ENCODE measurements at places on chromosomes 3 and 15. TPM values are rescaled to one million over a fixed set of nuclear protein-coding genes. Genes with fewer than 3 reads are reported as not detected.

Gene HDDC3
- total RNA-seq: 10.9 TPM

DNA sequence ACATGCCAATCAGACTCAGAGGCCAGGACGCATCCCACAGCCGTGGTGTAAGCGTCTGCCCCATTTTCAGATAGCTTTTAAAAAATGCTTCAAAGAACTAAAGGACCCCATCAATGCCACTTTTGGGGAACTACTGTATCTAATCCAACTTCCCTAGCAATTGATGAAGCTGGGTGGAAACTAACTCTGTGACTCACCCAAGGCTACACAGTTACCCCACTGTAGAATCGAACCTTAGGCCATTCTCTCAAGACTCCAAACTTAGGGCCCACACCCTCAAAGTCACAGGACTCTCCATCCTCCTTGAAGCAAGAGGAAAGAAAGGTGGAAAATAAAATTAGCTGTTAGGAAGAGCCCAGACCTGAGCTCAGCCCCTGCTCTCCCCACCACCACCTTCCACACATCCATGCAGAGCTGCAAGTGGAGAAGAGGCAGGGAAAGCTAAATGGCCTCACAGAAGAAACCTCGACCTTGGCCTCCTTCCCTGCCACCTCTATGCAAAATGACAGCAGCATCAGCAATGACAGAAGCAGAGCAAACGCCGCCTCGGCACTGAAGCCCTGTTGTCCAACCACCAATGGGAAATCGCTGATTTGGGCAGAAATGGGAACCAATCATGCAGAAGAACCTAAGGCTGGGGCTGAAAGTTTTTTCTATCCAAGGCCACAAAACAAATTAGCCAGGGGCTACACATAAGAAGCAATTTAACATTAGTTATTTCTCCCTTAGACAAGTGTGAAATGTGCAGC, 22.2 kb downstream of the ANP32A start:
- DNase-seq: no peak
- peaks cover 52% of the 10 kb centered on the region for H3K4me1 ChIP-seq
- H3K27me3 ChIP-seq: no peaks in the 10 kb centered on the region
- H3K36me3 ChIP-seq: peaks cover 8% of the 10 kb centered on the region
- peak overlapping the region; percentile 37 for H3K27ac ChIP-seq
- H3K4me3 ChIP-seq: no peak overlapping the region

GRCh38 chr15:52352086-52352485, 56.5 kb upstream of the MYO5C start:
- H3K27ac ChIP-seq: no peak overlapping the region
- no peaks in the 10 kb centered on the region for H3K27me3 ChIP-seq
- DNase-seq: no peak
- peaks cover 8% of the 10 kb centered on the region for H3K4me1 ChIP-seq
- no peak overlapping the region for H3K4me3 ChIP-seq
- peaks cover 9% of the 10 kb centered on the region for H3K36me3 ChIP-seq

Gene DNAH1
- total RNA-seq: 1.6 TPM

- H3K27ac ChIP-seq: no peak overlapping the region
- no peaks in the 10 kb centered on the region for H3K27me3 ChIP-seq
- peak; percentile 89 for DNase-seq
- H3K4me3 ChIP-seq: no peak overlapping the region
- H3K4me1 ChIP-seq: peaks cover 7% of the 10 kb centered on the region
Observed at GRCh38 chr15:73908030-73908821, 18.0 kb upstream of the LOXL1 start.

Gene FGF7
- total RNA-seq: 24.5 TPM

DNA sequence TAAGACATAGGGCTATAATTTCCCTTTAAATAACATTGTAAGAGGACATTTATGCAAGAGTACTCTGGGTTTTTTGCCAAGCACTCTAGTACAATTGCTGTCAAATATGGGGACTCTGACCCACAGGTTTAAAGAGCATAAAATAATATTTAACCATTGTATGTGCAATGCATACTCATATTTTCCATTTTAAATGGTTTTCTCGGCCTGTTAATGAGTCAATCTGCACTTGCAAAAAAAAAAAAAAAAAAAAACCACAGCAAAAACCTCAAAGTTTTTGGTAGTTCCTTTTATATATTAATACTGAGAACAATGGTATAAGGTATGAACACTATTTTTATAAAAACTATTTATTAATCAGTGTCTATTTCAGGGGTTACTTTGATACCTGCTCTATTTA, 304.0 kb upstream of the CBLB start:
- no peak for DNase-seq
- H3K36me3 ChIP-seq: no peaks in the 10 kb centered on the region
- no peaks in the 10 kb centered on the region for H3K4me1 ChIP-seq
- H3K4me3 ChIP-seq: no peak overlapping the region
- H3K27ac ChIP-seq: no peak overlapping the region

GRCh38 chr15:88913850-88914169, 631 bp upstream of the MFGE8 start:
- H3K4me3 ChIP-seq: peak overlapping the region; percentile 86
- H3K36me3 ChIP-seq: peaks cover 17% of the 10 kb centered on the region
- DNase-seq: no peak
- H3K27me3 ChIP-seq: no peaks in the 10 kb centered on the region

DNA sequence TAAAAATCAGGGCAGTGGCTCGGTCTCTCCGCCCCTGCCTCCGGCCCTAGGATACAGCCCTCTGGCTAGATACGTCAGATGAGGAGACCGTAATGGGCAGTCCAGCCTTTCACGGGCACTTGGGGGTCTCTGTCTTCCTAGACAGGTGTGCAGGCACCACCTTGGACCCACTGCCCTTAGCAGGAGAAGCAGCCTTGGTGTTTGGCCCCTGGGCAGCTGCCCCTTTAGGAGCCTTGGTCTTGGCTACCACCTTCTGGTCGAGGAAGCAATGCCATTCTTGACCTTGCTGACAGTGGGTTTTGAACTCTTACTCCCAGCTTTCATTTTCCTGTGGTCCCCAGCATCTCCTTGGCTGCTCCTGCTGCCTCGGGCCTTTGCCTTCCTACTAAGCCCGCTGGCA, 149.7 kb upstream of the FRMD4B start:
- H3K36me3 ChIP-seq: no peaks in the 10 kb centered on the region
- no peak overlapping the region for H3K4me3 ChIP-seq
- H3K27me3 ChIP-seq: no peaks in the 10 kb centered on the region
- no peak overlapping the region for H3K27ac ChIP-seq
- DNase-seq: no peak

GRCh38 chr15:22229990-22230819, 149.9 kb downstream of the OR4M2 start:
- H3K36me3 ChIP-seq: no peaks in the 10 kb centered on the region
- no peak overlapping the region for H3K4me3 ChIP-seq
- H3K27ac ChIP-seq: no peak overlapping the region
- H3K27me3 ChIP-seq: no peaks in the 10 kb centered on the region

DNA sequence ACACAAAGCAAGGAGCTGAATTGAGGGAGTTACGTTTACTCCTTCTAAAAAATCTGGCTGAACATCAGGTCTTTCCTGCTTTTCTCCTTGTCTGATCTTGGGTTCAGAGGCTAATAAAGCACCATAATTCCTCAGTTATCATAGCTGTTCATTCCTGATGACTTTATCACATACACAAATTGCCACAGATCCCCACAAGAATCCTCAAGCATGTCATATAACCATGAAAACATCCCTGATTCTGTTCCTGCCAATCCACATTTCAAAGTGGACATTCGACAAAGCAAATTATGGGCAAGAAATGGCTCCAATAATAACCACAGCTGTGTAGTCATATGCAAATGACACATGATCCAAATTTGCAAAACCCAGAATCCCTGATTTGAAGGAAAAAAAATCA, 321.3 kb downstream of the MEX3B start:
- H3K27me3 ChIP-seq: no peaks in the 10 kb centered on the region
- H3K4me3 ChIP-seq: no peak overlapping the region
- H3K27ac ChIP-seq: no peak overlapping the region
- DNase-seq: no peak
- no peaks in the 10 kb centered on the region for H3K4me1 ChIP-seq

- H3K4me3 ChIP-seq: no peak overlapping the region
- no peaks in the 10 kb centered on the region for H3K27me3 ChIP-seq
- H3K27ac ChIP-seq: no peak overlapping the region
- no peaks in the 10 kb centered on the region for H3K4me1 ChIP-seq
- DNase-seq: no peak
- no peaks in the 10 kb centered on the region for H3K36me3 ChIP-seq
Observed at GRCh38 chr3:94481226-94481898, 418.5 kb downstream of the NSUN3 start.

Gene EXOSC7
- 23.8 TPM for total RNA-seq

GRCh38 chr3:56775838-56776555, 25.8 kb downstream of the ARHGEF3 start:
- DNase-seq: no peak
- H3K4me1 ChIP-seq: peaks cover 49% of the 10 kb centered on the region
- H3K27ac ChIP-seq: no peak overlapping the region
- no peak overlapping the region for H3K4me3 ChIP-seq
- peaks cover 23% of the 10 kb centered on the region for H3K36me3 ChIP-seq

DNA sequence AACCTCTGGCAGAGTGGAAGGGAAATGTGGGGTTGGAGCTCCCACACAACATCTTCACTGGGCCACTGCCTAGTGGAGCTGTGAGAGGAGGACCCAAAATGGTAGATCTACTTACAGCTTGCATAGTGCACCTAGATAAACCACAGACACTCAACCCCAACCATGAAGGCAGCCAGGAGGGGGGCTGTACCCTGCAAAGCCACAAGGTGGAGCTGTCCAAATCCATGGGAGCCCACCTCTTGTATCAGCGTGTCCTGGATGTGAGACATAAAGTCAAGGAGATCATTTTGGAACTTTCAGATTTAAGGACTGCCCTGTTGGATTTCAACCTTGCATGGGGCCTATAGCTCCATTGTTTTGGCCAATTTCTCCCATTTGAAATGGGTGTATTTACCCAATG, 20.9 kb downstream of the TP63 start:
- H3K4me1 ChIP-seq: no peaks in the 10 kb centered on the region
- no peaks in the 10 kb centered on the region for H3K27me3 ChIP-seq
- no peak overlapping the region for H3K27ac ChIP-seq
- no peak for DNase-seq

- no peak overlapping the region for H3K27ac ChIP-seq
- no peaks in the 10 kb centered on the region for H3K36me3 ChIP-seq
- H3K4me3 ChIP-seq: no peak overlapping the region
- H3K27me3 ChIP-seq: no peaks in the 10 kb centered on the region
- peaks cover 13% of the 10 kb centered on the region for H3K4me1 ChIP-seq
- no peak for DNase-seq
Observed at GRCh38 chr3:42010530-42010929, 48.6 kb upstream of the ULK4 start.

DNA sequence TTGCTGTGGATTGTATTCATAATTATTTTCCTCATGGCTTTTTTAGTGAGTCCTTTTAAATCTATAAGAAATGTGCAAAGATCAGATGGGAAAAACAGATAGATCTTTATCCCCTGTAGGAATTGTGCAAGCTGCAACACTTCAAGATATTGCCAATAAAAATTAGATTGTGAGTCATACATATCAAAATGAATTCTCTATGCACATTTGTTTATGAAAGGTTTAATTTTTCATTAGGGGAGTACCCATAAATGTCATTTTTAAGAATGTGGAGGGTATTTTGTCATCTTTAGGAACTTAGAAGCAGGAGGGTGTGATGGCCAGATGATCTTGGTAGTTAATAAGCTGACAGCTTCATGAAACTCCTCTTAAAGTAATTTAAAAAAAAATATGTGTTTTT, 2.9 kb downstream of the PIAS1 start:
- no peak for DNase-seq
- H3K36me3 ChIP-seq: no peaks in the 10 kb centered on the region
- no peak overlapping the region for H3K27ac ChIP-seq
- H3K4me3 ChIP-seq: no peak overlapping the region

- DNase-seq: no peak
- H3K4me3 ChIP-seq: no peak overlapping the region
- no peaks in the 10 kb centered on the region for H3K27me3 ChIP-seq
- no peak overlapping the region for H3K27ac ChIP-seq
- H3K36me3 ChIP-seq: no peaks in the 10 kb centered on the region
- peaks cover 49% of the 10 kb centered on the region for H3K4me1 ChIP-seq
Observed at GRCh38 chr15:68603216-68603595, 24.4 kb downstream of the CORO2B start.

DNA sequence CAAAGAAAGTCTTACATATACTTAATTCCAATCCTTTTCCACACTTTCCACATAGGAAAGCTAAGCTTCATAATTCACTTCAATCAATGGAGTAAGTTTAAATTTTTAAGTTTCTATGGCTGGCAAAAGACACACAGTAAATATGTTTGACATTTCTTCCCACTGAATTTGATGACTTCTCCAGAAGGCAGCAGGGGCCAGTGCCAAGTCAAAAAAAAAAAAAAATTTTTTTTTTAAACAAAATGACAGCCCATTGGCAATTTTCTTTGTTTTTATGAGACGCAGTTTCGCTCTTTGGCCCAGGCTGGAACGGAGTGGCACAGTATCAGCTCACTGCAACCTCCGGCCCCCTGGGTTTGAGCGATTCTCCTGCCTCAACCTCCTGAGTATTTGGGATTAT, 28.7 kb downstream of the ATP13A3 start:
- no peak overlapping the region for H3K27ac ChIP-seq
- no peaks in the 10 kb centered on the region for H3K27me3 ChIP-seq
- H3K36me3 ChIP-seq: peaks cover 87% of the 10 kb centered on the region
- peaks cover 5% of the 10 kb centered on the region for H3K4me1 ChIP-seq
- no peak overlapping the region for H3K4me3 ChIP-seq

DNA sequence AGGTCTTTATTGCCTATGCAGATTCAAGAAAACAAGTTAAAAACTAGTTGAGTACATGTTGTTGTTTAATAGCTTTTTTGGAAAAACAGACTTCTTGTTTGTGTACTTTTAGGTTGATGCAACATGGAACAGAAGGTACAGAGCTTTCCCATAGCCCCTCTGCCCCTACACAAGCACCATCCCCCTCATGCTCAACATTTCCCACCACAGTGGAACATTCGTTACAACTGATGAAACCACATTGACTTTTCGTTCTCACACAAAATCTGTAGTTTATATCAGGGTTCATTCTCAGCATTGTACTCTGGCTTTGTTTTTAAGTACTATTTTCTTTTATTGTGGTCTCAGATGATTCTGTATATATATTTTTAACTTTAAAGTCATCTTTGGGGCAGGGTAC, 1054.6 kb downstream of the NTRK3 start:
- no peak overlapping the region for H3K27ac ChIP-seq
- H3K36me3 ChIP-seq: no peaks in the 10 kb centered on the region
- DNase-seq: no peak
- no peaks in the 10 kb centered on the region for H3K27me3 ChIP-seq

DNA sequence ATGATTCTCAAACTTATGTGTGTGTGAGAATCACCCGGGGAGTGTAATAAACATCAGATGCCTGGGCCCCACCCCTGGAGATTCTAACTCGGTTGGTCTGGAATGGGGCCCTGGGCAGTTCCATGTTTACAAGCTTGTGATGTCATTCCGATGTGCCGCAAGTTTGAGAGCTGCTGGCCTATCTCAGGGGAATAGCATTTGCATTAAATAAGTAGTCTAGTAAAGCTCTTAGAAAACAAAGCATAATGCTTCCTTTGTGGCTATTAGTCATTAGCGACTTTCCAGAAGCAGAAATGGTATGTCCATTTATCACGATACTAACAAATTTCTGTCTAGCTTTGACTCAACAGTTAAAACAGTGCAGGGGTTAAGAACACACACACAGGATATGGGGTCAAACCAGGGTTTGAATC, 20.9 kb downstream of the PGBD4 start:
- no peak overlapping the region for H3K4me3 ChIP-seq
- no peaks in the 10 kb centered on the region for H3K27me3 ChIP-seq

- H3K27ac ChIP-seq: peak overlapping the region; percentile 78
- no peak for DNase-seq
- H3K4me1 ChIP-seq: no peaks in the 10 kb centered on the region
Observed at GRCh38 chr3:15318661-15319060, 13.7 kb downstream of the SH3BP5 start.

GRCh38 chr3:16877505-16877904, 7.2 kb upstream of the PLCL2 start:
- H3K27me3 ChIP-seq: no peaks in the 10 kb centered on the region
- no peaks in the 10 kb centered on the region for H3K36me3 ChIP-seq
- H3K4me3 ChIP-seq: no peak overlapping the region
